ENCODE measurements at places on chromosomes 16 and 17. TPM values are rescaled to one million over a fixed set of nuclear protein-coding genes. Genes with fewer than 3 reads are reported as not detected.

ZDHHC7 gene
- total RNA-seq, result 85.1 TPM

GPR142 gene
- total RNA-seq, result not detected

- DNase-seq, result no peak
Observed at GRCh38 chr16:51592535-51593300, 441.6 kb upstream of the SALL1 start.

GRCh38 chr17:16374146-16374938, 6.5 kb upstream of the UBB start:
- no peak for DNase-seq

- no peak for DNase-seq
Observed at GRCh38 chr17:10261098-10261497, 62.7 kb upstream of the GAS7 start.

DNA sequence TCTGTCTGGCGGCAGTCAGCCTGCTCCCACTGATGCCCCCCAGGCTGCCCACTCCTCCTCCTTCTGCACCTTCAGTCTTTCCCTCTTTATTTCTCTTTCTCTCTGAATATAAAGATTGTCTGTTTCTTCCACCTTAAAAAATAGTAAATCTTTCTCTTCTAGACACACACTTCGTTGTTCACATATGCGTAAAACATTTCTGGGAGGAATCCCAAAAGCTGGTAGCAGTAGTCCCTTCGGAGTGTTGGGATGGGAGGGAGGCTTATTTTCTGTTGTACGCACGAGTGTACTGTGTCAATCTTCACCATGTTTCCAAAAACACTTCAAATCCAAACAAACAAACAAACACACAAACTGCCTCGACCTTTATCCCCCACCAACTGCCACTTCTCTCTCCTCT, 9.9 kb downstream of the OSBPL7 start:
- DNase-seq, result no peak

DNA sequence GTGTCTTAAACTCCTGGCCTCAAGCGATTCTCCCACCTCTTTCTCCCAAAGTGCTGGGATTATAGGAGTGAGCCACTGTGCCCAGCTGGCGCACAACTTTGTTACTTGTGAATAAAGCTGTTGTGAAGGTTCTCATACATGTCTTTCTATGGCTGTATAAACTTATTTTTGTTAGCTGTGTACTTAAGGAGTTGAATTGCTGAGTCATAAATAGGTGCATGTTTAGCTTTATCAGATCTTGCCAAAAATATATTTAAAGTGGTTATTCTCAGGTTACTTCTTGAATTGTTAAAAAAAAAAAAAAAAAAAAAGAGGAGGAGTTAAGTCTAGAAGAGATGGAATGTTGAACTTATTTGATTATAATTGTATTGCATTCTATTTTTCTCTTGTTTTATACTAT, 47.6 kb upstream of the IRX3 start:
- no peak for DNase-seq

SNX20 gene
- total RNA-seq, result not detected

DNA sequence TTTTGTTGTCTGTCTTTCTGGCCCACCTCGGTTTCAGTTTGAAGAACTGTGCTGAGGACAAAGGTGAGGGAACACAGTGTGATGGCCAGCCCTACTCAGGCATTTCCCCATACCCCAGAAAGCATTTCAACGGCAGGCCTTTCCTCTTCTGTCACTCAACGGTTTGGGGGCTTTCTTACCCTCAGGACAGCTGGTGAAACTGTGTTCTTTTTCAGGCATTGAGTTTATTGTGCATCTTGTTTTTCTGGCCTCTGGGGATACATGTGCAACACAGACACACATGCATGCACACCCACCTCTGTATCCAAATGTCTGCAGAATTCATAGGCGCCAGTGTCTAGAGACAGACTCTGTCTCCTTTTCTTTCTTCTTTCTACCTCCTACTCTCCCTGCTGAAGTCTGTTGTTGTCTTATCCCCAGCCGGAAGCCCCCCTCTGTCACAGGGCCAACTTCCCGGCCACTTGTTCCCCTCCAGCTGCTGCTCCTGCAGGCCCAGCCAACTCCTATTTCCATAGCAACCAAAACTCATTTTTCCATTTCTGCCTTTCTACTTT, 17.0 kb downstream of the CHD9 start:
- no peak for DNase-seq

DNA sequence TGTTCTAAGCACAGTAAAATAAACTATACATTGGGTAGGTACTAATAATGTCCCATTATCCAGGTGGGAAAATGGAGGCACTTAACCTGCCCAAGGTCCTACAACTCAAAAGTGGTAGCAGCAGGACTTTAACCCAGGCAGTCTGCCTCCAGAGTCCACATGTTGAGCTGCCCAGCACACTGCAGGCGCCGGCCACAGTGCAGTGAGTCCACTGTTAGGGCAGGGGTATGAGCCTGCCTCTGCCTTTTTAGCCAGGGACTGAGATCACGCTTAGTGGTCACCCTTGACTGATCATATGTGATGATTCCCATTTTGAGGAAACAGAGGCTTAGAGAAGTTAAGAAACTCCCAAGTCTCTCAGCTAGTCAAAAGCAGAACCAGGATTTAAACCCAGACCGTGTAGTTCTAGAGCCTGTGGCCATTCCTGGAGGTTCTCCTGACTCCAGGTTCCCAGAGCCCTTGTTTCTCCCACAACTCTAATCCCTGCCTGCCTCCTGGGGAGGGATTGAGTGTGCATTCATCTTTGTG, 8.4 kb downstream of the CES1 start:
- DNase-seq, result no peak

DNA sequence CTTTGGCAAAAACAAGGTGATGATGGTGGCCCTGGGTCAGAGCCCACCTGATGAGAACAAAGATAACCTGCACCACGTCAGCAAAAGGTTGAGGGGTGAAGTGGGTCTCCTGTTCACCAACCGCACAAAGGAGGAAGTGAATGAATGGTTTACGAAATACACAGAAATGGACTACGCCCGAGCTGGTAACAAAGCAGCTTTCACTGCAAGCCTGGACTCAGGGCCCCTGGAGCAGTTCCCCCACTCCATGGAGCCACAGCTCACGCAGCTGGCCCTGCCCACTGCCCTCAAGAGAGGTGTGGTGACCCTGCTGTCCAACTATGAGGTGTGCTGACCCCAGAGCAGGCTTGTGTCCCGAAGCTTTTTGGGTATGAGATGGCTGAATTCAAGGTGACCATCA, 29.7 kb upstream of the DLX4 start:
- DNase-seq, result no peak

DNA sequence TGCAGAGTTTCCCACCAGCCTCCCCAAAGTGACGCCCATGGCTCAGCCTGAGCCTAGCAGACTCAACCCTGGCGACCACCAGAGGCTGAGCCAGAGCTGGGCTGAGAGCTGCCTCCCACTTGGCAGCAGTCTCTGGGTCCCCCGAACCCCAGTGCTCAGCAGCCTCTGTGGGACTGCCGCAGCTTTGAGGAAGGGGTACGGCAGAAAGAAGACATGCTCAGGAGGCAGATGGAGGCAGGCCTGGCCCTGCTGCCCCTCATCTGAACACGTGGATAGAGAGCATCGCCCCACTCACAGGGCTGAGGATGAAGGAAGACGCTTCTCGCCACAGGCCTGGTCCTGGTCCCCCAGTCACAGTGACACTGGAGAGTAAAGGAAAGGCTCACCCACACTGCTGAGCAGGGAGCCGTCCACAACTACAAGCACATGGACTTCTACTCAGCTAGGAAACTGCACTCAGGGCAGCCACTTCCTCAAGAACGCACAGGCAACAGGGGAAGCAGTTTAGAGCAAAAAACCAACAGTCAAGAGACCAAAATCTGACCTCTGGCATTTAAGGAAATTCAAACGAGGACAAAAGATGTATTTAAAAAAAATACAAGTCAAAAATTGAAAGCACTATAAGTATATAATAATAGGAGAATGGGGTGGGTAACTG, 45.2 kb upstream of the GSG1L start:
- DNase-seq, result no peak

DNA sequence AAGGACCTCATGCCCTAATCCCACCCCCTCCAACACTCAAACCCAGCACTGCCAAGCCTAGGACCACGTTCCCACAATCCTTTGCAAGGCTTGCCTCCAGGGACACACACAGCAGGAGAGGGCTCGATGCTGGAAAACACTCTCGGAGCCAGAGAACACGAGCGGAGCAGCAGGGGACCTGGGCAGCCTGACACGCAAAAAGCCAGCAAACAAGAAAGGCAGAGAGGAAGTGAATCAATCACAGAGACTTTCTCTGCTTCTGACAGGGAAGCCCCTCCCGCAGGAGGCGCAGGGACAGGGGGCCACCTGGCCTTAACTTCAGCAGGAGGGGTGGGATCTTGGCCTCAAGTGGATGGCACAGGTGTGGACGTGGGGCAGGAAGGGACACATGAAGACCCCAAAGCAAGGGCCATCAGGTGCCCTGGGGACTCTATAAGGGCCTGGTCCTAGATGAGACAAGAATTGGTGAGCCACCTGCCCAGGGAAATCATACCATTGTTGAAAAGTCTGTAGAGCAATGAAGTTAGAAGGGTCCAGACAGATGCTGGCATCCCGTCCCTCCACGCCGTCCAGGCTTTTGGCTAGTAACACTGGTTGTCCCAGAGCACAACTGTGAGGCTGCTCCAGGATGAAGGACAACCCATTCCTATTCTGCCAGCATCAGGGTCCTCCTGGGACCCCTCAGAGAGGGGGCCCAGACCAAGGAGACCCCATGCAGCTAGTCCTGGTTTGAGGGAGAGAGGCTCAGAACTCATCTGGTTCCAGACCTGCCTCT, 2.2 kb downstream of the SDK2 start:
- no peak for DNase-seq

MILR1 gene
- total RNA-seq, result 25.6 TPM

SMG6 gene
- total RNA-seq, result 43.1 TPM

HOXB2 gene
- 0.31 TPM for total RNA-seq

GRCh38 chr16:23857256-23857880, 21.6 kb downstream of the PRKCB start:
- no peak for DNase-seq

HBA1 gene
- total RNA-seq, result not detected
